ENCODE measurements at places on chromosomes 6 and 20.
A peak's percentile ranks its signal among the peaks of the same experiment; 100 is the strongest.

DNA sequence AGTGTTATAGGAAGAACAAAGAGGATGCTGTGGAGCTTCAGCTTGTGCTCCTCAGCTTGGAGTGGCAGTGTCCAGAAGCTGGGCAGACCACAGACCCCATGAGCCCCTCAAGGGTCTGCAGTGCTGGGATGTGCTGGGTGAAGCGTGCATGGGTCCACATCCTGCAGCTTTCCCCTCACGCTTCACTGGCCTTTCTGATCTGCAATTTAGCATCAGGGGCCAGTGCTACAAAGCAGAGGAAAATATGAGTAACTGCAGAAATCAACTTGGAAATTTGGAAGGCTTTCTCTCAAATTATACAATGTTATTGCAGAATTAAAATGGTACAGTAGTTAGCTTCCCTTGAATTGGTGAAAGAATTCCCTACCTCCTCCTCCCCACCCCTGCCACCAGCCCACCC, 10.1 kb downstream of the SLC17A4 start:
- DNase-seq, result no peak

DNA sequence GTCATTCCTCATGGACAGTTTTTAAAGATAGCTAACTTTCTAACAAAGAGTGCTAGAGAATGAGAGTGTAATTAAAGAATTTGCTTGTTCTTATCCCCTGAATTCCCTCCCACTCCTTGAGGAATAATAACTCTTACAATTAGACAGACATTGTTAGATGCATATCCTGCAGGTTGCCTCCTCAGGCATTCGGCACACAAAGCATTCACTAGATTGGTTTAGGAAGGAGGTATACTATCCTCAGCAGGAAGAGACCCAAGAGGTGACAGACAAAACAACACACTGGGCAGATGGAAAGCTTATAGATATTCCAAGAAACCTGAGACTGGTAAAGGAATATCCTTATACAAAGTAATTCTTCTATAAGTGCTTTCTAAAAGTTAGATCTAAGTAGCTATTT, 109.1 kb upstream of the FAM184A start:
- no peak for DNase-seq

- no peak for DNase-seq
These were observed 44.6 kb downstream of the HIVEP2 start for GRCh38 chr6:142900227-142900971.

GRCh38 chr6:43714311-43715055, 26.9 kb upstream of the MRPS18A start:
- DNase-seq, result no peak

GRCh38 chr6:33190504-33191107, 1.7 kb downstream of the COL11A2 start:
- no peak for DNase-seq

GRCh38 chr6:168305096-168305749, 14.4 kb downstream of the DACT2 start:
- no peak for DNase-seq

DNA sequence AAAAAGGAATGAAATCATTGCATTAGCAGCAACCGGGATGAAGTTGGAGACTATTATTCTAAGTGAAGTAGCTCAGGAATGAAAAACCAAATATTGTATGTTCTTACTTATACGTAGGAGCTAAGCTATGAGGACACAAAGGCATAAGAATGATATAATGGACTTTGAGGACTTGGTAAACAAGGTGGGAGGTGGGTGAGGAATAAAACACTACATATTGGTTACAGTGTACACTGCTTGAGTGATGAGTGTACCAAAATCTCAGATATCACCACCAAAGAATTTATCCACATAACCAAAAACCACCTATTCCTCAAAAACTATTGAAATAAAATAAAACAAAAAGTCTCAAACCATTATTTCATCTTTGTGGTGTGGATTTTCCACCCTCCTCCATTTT, 593.5 kb downstream of the TENT5A start:
- DNase-seq, result no peak

- no peak for DNase-seq
These were observed 87.4 kb downstream of the NOL4L start for GRCh38 chr20:32497589-32498224.

DNA sequence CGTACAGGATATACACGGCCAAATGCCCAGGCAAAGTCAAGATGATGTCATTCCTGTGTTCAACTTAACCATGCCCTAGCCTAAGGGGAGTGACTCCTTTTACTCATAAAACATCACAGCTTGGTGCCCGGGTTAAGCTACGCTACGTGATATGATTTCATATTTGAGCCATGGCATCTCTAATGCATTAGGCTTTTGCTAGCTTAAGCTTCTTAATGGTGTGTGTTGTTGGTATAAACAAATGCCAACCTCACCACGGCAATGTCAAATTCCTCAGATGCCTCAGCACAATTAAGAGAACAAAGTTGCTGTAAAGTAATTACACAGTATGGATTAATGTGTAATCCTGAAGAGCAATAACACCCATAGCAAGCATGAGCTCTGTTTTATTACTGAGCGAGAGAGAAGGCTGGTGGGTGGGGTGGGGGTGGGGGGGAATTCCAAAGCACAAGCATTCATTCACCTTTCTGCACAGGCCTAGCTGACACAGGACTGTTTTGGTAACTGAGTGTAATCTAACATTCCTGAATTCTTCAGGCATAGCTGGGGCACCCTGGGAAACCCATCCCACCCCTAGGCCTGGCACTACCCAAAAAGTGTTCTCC, 44.7 kb upstream of the CNKSR3 start:
- no peak for DNase-seq

DNA sequence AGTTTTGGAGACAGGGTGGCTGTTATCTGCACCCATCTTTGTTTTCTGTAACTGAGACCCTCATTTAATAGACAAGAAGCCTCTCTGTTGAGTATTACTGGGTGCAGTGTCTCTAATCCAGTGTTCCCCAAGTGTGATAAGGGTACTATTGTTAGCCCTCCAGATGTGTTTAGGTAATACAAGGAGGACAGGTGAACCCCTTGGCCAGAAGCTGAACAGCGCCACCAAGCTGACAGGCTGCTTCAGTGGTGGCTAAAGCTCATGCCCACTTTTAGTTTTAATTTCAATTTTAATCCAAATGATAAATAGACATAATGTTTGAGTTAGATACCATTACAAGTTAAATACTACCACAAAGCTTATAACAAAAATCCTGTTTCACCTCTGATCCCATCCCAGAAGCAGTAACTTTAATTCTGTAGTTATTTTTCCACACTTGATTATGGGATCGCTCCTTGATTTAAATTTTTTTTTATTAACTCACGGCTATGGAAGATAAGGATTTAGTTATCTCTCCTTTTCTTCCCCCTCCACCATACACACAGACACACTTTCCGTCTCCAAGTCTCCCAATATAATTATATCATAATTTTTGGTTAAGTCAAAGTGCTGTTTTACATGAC, 8.4 kb upstream of the STK35 start:
- DNase-seq, result peak; percentile 24

DNA sequence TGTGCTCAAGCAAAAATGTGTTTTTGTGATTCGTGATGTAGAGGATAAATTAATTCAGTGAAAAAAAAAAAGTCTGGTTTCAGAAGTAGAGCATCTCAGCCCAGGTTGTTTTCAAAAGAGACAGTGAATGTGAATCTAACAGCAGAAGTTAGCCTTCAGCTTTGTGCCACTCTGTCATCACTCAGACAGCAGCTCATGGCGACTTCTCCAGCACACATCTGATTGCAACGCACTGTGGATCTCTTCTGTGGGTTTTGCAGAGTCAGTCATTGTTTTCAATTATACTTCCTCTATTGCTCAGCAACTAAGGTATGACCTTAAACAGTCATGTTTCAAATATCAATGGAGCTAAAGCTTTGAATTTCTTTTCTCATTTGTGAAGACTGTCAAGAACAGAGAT, 335.5 kb upstream of the POU3F2 start:
- DNase-seq, result no peak

- DNase-seq, result no peak
These were observed 76.8 kb downstream of the PTPRK start for GRCh38 chr6:128443553-128443952.

GRCh38 chr6:162612613-162613012, 115.0 kb downstream of the PRKN start:
- no peak for DNase-seq

DNA sequence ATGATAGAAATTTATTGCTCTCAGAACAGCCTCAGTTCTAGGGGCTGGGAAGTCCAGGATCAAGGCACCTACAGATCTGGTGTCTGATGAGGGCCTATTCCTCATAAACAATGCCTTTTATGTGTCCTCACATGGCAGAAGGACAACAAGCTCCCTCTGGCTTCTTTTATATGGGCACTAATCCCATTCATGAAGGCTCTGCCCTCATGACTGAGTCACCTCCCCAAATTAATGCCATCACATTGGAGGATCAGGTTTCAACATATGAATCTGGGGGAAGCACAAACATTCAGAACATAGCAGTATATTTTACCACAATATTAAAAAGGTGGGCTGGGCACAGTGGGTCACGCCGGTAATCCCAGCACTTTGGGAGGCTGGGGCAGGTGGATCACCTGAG, 58.5 kb upstream of the CCN6 start:
- DNase-seq, result no peak

DNA sequence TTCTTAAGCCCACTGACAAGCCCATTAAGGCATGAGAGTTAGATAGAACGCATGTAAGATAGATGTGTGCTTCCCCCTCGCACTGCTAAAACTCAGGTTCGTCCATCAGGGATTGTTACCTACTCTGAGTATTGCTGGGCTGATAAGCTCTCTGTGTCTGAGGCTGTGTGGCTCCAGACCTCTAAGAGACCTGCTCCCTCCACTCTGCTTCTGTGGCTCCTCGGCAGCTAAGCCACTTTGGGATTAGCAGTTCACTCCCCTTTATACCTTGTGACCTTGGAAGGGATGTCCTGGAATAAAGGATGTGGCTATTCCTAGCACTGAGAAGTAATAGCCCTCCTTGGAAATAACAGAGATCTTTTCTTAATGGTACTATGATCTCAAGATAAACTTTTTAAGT, 164.9 kb downstream of the TMEM242 start:
- DNase-seq, result no peak

DNA sequence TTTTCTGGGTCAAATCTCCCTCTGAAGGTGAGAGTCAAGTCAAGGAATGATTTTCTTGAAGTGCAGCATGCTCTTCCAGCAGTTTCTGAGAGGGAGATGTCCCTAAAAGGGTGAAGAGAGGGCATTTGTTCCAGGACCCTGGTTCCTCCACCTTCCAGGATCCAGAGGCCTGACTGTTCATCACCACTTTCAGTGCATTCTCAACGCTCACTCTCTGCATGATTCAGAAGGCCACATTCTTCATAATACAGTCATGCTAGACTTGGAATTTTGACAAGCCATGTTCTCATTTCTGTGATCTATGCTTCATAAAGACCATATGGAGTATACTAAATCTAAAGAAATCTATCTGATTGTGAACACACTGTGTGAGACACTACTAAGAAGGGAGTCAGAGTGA, 85.1 kb downstream of the PDE7B start:
- DNase-seq, result no peak

DNA sequence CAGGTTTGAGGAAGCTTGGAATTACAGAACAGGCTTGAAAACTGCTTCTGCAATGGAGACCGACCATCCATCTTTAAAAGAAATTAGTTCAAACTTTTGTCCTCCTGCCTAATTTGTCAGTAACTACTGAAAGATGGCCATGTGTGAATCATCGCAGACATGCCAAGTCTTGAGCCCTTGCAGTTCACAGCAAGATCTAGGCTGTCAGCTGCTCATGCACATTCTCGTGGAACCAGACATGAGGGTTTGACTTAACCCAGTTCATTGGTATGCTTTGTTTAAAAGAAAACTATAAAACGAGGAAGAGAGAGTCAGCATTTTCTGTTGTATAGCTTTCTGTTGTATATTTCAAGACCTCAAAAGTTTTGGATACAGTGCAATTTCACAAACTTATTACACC, 74.0 kb upstream of the SAMD5 start:
- no peak for DNase-seq

Measured in GM12891 (cell line).